ENCODE measurements at places on chromosomes 2 and 18. TPM values are rescaled to one million over a fixed set of nuclear protein-coding genes. Genes with fewer than 3 reads are reported as not detected.

GRCh38 chr2:232857158-232857563, 12.9 kb upstream of the SNORC start:
- DNase-seq, result no peak

- no peak for DNase-seq
These were observed 259.6 kb downstream of the CLIP4 start for GRCh38 chr2:29374823-29375222.

GRCh38 chr2:189115126-189115525, 64.4 kb downstream of the COL5A2 start:
- DNase-seq, result no peak

DSC3 gene
- not detected for total RNA-seq

- peak; percentile 32 for DNase-seq
These were observed 19.8 kb downstream of the MAP4K4 start for GRCh38 chr2:101717071-101717845.

DNA sequence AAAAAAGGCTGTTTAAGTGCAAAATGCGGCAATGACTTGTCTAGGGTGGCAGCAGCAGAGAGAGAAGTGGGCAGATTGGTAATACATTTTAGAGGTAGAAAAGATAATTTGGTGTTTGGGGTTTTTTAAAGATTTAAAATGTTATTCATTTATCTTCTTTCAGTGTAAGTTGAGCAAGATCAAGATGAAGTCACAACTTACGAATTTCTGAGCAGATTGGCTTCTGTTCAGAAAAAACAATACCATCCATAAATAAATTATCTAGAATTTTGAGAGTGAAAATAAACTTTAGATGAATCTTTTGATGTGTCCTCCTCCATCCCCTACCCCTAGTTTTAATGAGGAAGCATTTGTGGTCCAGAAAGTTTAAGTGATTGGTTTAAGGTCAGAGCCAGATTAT, 47.9 kb upstream of the FAM171B start:
- no peak for DNase-seq

- DNase-seq, result no peak
These were observed 43.9 kb upstream of the RFX8 start for GRCh38 chr2:101518578-101519492.

GRCh38 chr18:75203416-75204268, 5.3 kb downstream of the PTGR3 start:
- no peak for DNase-seq

- no peak for DNase-seq
These were observed 12.0 kb downstream of the PSMD1 start for GRCh38 chr2:231068525-231069222.

DNA sequence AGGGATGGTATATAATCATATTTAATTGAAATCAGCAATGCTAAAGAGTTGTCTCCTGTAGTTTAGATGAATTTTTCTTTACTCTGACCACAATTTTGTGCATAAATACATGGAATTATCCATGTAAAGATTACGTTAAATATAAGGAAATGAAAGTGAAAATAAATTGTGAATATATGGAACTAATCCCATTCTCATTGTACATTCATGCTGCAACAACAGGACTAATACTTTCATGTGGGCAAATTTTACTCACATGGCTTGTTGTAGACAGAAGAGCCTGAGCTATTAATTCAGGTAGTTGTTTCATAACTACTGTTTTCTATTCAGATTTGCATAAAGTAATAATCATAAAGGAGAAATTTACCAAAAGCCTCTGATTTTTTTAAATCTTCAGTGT, 357.8 kb downstream of the ARHGAP15 start:
- DNase-seq, result no peak

DQX1 gene
- total RNA-seq, result 0.23 TPM

THOC1 gene
- total RNA-seq, result 83.7 TPM

DNA sequence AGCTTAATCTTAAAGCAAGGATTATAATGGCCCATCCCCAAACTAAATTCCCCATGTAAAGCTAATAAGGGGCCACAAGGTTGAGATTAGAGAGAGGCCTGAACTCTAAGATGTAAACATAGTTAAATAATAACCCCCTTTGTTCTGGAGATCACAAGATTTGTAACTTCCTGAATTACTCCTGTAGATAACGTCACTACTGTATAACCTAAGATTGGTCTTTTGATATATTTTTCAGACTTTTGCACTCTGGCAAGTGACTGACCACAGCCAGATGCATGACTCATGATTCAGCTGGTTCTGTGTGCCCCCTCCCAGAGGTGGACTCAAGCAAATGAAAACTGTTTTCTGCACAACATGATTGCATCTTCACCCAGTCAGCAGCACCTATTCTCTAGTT, 686.0 kb upstream of the DDX18 start:
- no peak for DNase-seq

DNA sequence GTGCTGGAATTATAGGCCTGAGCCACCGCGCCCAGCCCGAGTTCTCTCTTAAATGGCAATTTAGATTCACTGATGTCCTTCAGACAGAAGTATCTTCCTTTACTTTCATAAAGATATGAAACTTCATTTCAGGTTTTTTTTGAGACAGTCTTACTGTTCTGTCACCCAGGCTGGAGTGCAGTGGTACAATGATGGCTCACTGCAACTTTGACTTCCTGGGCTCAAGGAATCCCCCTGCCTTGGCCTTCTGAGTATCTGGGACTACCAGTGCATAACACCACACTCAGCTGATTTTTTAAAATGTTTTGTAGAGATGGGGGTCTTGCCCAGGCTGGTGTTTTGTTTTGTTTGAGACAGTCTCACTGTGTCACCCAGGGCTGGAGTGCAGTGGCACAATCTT, 13.2 kb downstream of the ITGB1BP1 start:
- DNase-seq, result no peak

DNA sequence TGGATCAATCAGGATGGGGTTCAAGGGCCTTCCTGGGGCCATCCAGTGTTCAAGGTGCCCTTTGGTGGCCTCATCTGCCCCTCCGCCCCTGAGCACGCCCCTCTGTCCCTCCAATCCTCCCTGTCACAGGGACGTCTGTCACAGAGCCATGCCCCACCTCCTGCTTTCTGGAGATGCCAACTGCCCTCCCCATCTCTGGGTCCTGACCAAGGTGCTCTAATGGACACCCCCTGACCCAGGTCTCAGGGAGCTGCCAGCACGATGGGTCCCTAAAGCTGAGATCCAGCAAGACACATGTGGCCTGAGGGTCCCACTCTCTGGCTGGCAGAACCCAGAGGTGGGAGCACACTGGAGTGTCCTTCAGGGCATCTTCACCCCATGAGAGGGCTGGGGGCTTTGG, 2.1 kb upstream of the TEKT4 start:
- no peak for DNase-seq

GRCh38 chr2:218995972-218996711, 2.9 kb upstream of the CRYBA2 start:
- peak; percentile 64 for DNase-seq

DNA sequence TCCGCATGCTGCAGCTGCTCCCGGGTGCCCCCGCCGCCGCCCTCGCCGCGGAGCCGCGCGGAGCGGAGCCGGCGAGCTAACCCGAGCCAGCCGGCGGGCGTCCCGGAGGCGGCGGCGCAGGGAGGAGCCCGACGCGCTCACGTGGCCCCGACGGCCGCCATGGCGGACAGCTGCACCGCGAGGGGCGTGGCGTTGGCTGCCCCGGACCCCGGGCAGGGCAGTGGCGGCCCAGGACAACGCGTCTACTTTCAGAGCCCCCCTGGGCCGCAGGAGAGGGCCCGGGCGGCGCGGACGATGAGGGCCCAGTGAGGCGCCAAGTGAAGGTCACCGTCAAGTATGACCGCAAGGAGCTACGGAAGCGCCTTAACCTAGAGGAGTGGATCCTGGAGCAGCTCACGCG, 30.0 kb upstream of the CCNYL1 start:
- DNase-seq, result no peak

LRRC30 gene
- total RNA-seq, result not detected

- no peak for DNase-seq
These were observed 818.4 kb upstream of the CDH2 start for GRCh38 chr18:28995319-28995718.
